ENCODE measurements at places on chromosomes 13 and 19.
A peak's percentile ranks its signal among the peaks of the same experiment; 100 is the strongest.

DNA sequence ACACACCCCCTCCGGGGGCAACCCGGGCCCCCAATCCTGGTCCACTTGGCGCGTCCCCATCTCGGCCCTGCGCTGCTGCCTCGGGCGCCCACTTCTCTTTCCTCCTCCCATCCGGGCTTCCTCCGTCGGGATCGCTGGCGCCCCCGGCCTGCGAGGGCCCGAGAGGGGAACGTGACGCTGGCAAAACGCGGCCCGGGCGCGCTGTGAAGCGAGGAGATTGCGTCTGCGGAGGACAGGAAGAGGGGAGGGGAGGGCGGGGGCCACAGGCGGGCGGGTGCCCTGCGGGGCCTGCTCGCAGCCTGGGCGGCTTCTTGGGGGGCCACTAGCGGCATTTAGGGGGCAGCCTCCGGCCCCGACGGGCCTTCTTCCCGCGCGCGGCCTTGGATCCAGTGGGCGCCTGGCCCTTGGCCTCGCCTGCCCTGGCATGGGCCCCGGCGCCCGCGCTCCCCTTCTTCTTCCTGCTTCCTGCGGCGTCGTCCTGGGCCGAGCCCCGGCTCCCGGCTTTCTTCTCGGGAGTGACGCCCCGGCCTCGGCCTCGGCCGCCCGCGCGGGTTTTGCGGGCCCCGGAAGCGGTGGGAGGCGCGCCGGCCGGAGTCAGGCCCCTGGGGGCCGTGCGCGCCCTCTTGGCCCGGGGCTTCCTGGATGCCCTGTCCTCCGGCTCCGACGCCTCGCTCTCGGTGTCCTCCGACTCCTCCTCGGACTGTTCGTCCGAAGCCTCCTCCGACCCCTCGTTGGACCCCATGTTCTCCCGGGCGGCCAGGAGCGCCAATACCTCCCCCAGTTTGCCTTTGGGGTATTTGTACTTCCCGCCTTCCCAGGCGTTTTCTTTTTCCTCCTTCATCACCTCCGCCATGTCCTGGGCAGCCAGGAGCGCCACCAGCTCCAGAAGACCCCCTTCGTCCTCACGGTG lies 2.2 kb downstream of the PNMA8B start:
- no peak for DNase-seq

- DNase-seq = no peak
Observed at GRCh38 chr13:100209857-100210825, 121.2 kb downstream of the PCCA start.

GRCh38 chr19:18785179-18786124 lies 5.7 kb downstream of the COMP start:
- no peak for DNase-seq

GRCh38 chr13:40440990-40441820 lies 225.2 kb downstream of the FOXO1 start:
- peak; percentile 82 for DNase-seq
